ENCODE measurements at places on chromosomes 16 and 17. TPM values are rescaled to one million over a fixed set of nuclear protein-coding genes. Genes with fewer than 3 reads are reported as not detected.

- peak; percentile 87 for DNase-seq
Observed at GRCh38 chr17:32495359-32496231, 8.8 kb downstream of the CDK5R1 start.

GRCh38 chr17:78709751-78710181, 72.3 kb downstream of the CYTH1 start:
- DNase-seq: no peak

- DNase-seq: no peak
Observed at GRCh38 chr17:49459401-49459984, 35.6 kb upstream of the NGFR start.

- no peak for DNase-seq
Observed at GRCh38 chr17:8489841-8490240, 54.2 kb downstream of the NDEL1 start.

Gene CHST5
- 0.15 TPM for total RNA-seq

DNA sequence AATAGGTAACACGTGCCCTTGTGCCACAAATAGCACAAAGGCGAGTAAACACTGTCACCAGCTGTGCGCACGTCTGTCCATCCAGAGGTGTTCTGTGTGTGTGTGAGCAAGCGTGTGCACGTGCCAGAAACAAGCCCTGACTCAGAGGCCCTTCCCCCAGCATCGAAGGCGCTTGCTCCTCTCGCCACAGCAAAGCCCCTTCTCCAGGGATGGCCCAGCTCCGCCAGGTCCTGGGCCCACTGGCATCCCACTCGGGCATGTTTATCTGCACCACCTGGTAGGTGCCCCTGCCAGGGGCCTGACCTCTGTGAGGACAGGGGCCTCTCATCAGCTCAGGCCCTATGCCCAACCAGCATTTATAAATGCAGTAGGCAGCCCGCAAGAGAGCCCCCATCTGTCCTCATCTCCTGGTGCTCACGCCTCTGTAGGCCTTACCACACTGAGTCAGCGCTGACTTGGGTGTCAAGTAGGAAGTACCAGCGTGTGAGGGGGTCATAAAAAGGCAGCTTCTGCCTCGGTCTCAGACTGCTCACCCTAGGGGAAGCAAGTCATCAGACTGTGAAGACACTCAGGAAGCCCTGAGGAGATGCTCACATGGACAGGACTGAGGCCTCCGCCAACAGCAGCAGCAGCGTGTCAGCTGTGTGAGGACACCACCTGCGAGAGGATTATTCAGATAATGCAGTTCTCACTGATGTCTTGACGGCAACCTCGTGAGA, 10.8 kb downstream of the TMEM235 start:
- no peak for DNase-seq

Gene COX6A2
- total RNA-seq: 1,093 TPM

Gene SLX1B
- total RNA-seq: 18.6 TPM
